ENCODE measurements at places on chromosomes 7 and 10. TPM values are rescaled to one million over a fixed set of nuclear protein-coding genes. Genes with fewer than 3 reads are reported as not detected.

- no peaks in the 10 kb centered on the region for H3K27me3 ChIP-seq
- H3K27ac ChIP-seq = no peak overlapping the region
- DNase-seq = no peak
- H3K4me1 ChIP-seq = no peaks in the 10 kb centered on the region
- H3K4me3 ChIP-seq = no peak overlapping the region
Measured at GRCh38 chr7:148325208-148325607, 265.4 kb upstream of the C7orf33 start.

DNA sequence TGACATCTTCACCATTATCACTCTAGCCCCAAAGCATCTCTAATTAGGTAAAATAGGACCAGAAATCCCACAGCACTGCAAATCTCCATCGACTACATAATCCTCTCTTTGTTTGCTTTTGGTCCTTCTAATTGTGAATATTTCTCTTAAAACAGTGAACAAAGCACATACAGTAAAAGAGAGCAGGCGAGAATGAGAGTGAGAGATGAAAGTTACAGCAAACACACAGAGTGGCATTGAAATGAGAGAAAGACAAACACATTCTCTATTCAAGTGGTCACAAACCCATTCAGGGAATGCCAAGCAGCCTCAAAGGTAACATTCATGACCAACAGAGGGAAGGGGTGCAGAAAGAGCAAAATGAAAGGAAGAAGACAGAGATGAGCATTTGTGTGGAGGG is 109.8 kb upstream of the PTN start:
- no peak overlapping the region for H3K27ac ChIP-seq
- no peak overlapping the region for H3K4me3 ChIP-seq
- no peak for DNase-seq
- H3K4me1 ChIP-seq = no peaks in the 10 kb centered on the region
- no peaks in the 10 kb centered on the region for H3K36me3 ChIP-seq

The CYP2E1 gene
- total RNA-seq = 2.9 TPM

The SFTPA1 gene
- total RNA-seq = not detected

The CHAT gene
- total RNA-seq = not detected

- no peaks in the 10 kb centered on the region for H3K27me3 ChIP-seq
- no peak for DNase-seq
- H3K4me1 ChIP-seq = peaks cover 2% of the 10 kb centered on the region
- no peaks in the 10 kb centered on the region for H3K36me3 ChIP-seq
Measured at GRCh38 chr10:3805791-3806461, 20.9 kb upstream of the KLF6 start.

- DNase-seq = no peak
- no peak overlapping the region for H3K4me3 ChIP-seq
- H3K27ac ChIP-seq = no peak overlapping the region
- no peaks in the 10 kb centered on the region for H3K36me3 ChIP-seq
- no peaks in the 10 kb centered on the region for H3K27me3 ChIP-seq
Measured at GRCh38 chr10:88792661-88793060, 9.9 kb upstream of the LIPM start.

DNA sequence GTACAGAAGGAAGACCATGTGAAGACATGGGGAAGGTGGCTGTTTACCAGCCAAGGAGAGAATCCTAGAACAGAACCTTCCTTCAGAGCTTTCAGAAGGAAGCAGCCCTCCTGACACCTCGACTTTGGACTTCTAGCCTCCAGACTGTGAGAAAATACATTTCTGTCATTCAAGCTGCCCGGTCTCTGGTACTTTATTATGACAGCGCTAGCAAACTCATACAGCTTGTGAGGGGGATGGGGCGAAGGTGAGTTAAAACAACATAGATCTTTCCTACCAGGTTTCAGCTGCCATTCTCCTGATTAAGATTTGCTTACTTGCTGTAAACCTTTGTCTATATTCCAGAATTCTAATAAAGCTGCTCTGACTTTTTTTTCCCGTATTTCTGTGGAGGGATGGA is 14.9 kb upstream of the ZNF248 start:
- H3K27me3 ChIP-seq = no peaks in the 10 kb centered on the region
- no peaks in the 10 kb centered on the region for H3K4me1 ChIP-seq
- no peak for DNase-seq
- no peaks in the 10 kb centered on the region for H3K36me3 ChIP-seq
